ENCODE measurements at places on chromosomes 2 and 18.

DNA sequence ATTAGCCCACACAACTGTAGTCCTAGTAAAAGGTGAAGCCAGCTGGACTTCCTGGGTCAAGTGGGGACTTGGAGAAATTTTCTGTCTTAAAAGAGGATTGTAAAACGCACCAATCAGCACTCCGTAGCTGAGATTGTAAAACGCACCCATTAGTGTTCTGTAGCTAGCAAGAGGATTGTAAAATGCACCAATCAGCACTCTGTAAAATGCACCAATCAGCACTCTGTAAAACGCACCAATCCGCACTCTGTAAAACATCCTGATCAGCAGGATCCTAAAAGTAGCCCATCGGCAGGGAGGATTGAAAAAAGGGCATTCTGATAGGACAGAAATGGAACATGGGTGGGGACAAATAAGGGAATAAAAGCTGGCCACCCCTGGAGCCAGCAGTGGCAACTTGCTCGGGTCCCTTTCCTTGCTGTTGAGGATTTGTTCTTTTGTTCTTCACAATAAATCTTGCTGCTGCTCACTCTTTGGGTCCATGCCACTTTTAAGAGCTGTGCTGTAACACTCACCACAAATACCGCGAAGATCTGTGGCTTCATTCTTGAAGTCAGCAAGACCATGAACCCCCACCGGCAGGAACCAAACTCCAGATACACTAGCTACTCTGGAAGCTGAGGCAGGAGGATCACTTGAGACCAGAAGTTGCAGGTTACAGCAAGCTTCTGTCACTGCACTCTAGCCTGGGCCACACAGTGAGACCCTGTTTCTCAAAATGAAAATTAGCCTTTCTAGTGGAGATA lies 102.6 kb downstream of the HS6ST1 start:
- no peak for DNase-seq

DNA sequence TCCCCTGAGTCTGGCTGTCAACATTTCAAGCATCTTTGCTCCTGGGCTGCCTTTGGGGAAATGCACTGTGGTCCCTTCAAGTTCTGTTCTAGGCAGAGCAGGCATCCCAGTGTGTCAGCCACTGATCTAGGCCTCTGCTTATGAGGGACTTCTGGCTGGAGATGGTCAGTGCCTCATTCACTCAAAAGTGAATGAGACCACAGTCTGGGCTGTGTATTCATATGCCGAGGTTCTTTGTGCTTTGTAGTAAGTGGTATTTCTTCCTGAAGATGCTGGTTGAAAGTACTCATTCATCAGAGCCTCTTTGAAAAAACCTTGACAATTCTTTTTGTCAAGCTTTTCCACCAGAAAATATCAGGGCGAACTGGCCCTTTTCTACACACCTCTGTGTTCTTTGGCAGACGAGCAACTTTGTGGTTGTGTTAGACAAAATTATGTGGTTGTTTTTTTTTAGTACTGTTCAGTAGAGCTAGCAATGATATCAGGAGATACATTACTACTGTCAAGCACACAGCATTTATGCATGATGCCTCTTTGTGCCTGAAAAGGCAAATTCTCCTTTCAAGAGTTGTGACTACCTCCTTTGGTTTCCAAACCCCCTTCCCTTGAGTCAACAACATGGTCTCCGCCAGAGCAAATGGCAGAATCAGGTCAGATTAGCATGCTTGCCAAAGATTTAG lies 510.9 kb upstream of the NRP2 start:
- no peak for DNase-seq

DNA sequence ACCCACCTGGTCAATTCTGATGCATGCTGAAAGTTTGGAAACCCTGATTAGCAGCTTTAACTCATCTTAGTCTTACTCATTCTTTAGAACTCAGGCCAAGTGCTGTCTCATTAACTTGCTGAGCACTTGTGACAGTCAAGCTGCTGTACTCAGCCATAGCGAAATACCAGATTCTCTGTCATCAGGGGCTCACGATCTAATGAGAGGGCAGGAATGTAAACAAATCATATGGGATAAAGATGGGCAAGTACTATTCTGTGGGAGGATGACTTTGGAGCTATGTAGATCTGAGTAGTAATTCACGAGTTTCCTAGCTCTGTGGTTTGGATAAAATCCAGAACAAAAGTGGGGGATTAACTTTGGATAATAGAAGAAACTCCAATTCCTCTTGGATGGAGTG lies 376.6 kb downstream of the HRH4 start:
- DNase-seq = no peak

- no peak for DNase-seq
These were observed 296.7 kb downstream of the MBD5 start for GRCh38 chr2:148317598-148317997.

DNA sequence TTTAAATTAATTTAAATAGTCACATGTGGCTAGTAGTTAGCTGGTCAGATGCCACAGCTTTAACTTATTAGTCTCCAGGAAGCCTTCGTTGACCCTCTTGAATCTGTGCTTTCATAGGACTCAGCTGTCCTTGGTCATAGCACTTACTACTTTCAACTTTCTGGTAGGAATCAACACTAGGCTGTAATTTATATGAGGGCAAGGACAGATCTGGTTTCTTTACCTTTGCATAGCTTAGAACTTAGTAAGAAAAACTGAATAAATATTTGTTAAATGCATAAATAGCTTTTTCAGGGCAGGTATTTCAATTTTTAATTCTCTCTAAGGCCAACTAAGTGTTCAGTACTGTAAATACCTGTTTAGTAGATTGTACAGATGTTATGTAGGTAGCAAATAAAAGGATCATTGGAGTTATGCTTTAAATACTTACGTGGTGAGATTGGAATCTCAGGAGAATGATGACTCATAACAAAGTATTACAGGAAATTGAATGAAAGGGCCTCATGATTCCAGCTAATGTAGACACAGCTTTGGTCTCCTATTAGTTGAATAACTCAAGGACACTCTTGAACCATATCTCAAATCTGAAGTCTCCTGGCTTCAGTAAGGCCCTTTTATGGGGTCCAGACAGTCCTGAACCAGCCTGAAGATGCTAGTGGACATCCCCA lies 2.6 kb downstream of the CLIP4 start:
- no peak for DNase-seq

DNA sequence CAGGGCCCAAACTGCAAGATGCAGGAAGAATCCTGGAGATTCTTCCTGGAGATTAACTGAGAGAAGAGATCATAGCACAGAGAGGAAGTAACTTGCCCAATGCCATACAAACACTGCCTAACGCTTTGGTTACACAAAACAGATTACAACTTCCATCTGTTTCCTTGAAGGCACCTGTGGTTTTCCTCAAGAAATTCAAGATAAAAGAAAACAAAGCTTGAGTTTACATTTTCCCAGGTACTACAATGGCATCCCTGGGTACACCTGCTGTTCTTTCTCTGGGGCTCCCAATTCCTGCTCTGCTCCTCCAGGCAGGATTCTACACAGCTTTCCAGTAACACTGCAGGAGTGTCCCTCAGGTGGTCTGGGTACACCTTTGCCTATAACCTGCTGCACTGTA lies 781.9 kb upstream of the ID2 start:
- DNase-seq = no peak

DNA sequence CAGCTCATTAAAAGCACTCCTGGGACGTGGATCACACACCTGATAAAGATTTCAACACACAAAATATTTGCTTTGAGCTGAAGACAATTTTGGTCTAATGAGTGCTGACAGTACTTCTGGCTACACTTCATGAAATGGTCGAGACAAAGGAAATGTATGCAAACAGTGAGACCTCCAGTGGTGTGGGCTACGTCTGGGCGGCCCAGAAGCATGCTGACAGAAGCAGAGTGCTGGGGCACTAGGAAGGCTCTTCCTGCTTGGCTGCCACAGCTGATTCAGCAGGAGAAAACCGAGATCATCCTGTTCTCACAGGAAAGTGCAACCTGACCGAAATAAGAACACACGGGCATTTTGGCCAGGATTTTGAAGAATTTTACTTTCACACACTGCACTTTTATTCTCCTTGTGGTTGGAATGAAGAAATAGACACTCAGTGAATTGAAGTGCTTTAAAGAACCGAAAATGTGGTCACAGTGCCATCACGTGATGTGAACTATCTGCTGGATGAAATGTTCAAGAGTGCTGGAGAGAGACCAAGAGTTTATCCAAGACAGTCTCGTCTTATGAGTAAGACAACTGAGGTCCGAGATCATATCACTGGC lies 149.5 kb downstream of the CCBE1 start:
- DNase-seq = no peak

- no peak for DNase-seq
These were observed 98.5 kb downstream of the NUP35 start for GRCh38 chr2:183222751-183223150.

GRCh38 chr2:149178612-149179011 lies 140.1 kb downstream of the LYPD6B start:
- DNase-seq = no peak

DNA sequence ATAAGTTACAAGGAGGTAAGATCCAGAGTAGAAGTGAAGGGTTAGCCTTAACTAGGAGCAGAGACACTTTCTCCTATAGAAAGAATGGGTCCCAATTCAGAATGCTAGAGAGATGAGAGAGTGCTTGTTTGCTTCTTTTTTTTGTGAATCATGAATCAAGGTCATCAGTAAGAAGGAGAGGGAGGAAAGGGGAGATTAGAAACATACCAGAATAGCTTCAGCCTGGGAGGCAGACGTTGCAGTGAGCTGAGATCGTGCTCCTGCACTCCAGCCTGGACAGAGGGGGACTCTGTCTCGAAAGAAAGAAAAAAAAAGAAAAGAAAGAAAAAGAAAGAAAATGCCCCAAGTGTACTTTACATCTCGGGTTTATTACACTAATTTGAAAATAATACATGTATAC lies 55.8 kb upstream of the SLC35F5 start:
- DNase-seq = no peak

DNA sequence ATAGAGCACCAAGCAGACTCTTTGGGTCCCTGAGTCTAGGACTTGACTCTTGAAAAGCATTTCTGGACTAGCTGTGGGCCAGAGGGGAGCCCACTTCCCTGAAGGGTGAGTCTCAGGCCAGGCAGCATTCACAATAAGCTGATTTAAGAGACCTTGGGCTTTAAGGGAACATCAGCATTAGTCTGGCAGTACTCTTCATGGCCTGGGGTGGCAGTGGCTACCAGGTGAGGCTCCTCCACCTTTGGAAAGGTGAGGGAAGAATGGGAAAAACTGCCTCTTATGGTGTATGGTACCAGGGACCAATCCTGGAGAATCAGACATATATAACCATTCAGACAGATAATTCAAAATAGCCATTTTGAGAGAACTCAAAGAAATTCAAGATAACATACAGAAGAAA lies 599.9 kb upstream of the POU3F3 start:
- no peak for DNase-seq

GRCh38 chr2:41540272-41540998 lies 507.4 kb upstream of the PKDCC start:
- no peak for DNase-seq

DNA sequence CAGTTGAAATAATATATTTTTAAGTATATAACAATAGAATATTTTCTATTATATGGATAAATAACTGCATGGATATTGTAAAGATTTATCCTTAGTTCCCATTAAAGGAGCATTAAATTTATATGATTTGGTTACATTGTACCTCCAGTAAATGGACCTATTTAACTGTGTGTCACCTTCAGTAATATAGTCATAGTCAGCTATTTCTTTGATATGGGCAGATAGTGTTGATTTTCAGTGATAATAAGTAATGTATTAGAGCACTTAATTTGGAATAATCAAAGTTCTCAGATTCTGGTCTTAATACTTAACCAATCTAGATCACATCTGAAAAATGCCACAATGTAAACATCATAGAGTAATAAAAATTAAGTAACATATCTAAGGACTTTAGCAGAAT lies 1527.3 kb upstream of the NXPH2 start:
- no peak for DNase-seq

GRCh38 chr2:112251271-112251670 lies 3.6 kb downstream of the ZC3H8 start:
- no peak for DNase-seq

DNA sequence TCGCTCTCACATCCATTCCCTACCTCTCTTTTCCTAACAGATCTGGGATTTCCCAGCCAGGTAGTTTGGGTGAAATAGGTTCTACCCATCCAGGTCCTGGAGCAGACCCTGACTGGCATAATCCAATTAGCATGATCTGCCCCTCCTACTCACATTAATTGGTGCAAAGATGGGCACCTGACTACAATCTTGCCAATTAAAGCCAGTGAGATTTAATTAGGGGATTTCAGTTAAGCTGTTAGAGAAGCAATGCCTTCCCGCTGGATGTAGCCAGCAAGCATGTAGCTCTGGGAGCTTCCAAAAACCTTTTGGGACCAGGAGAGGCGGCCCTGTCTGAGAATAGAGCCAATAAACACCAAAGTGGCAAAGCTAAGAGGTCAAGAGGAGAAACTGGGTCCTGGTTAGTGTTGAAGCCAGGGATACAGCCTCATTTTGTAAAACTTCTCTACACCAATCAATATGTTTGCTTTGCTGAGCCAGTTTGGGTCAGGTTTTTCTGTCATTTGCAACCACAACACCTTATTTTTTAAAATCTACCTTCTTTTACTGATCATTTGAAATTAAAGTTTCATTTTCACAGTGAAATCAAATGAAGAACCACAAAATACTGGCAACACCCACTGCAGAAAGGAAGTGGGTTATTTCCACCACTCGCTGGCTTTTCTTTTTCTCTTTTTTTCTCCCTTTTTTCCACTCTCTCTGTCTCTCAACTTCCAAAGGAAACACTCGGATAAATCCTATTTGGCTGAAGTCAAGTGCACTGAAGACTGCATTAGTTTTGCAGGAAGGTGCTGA lies 3.2 kb upstream of the TTC39C start:
- no peak for DNase-seq

All from stimulated activated CD8-positive, alpha-beta memory T cell treated with anti-CD3 and anti-CD28 coated beads, Interleukin-4, amount 100 ng/mL, for 1 hour (primary cell).